Right cardiac atrium (tissue), 5 donors: ENCODE measurements at places on chromosomes 13 and 19.

DNA sequence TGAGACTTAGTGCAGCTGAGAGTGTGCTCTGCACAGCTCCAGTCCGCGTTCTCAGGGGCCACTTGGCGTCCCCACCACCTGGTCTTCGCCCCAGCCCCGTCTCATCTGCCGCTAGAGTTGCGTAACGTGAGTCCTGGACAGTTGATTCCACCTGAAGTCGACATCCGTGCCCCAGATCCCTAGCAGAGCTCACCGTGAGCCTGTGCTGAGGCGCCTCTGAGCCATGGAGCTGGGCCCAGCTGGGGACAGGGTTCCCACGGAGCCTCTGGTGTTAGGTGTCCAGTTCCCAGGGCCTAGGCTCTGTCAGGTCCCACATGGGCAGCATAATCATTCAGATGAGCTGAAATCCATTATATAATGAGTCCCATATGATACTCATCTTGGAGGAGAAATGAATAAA is 147.1 kb upstream of the SOX1 start:
- DNase-seq: no peak

DNA sequence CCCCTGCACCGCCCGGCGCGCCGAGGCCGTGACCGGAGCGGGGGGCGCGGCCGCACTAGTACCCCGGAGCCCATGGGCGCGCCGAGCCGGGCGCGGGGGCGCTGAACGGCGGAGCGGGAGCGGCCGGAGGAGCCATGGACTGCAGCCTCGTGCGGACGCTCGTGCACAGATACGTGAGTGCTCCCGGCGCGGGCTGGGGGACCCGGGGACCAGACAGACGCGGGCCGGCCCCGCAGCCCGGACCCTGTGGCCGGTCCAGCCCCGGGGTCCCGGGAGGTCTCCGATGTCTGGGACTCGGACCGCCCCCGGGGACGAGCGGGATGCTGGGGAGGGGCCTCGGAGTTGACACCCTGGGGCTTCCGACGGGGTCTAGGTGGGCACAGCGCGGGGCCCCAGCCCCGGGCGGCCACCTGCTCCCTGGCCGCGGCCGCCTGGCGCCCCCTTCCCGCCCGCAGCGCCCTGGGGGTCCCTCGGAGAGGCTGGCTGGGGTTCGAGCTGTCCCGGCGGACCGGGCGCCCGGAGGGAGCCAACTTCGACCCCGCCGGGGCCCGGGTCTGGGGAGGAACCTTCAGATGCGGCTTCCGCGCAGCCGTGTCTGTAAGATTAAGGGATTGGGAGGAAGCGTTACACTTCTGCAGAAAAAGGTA is 568 bp downstream of the ATP11A start:
- peak; percentile 86 for DNase-seq

GRCh38 chr13:93079294-93079693 is 147.3 kb upstream of the GPC6 start:
- no peak for DNase-seq

DNA sequence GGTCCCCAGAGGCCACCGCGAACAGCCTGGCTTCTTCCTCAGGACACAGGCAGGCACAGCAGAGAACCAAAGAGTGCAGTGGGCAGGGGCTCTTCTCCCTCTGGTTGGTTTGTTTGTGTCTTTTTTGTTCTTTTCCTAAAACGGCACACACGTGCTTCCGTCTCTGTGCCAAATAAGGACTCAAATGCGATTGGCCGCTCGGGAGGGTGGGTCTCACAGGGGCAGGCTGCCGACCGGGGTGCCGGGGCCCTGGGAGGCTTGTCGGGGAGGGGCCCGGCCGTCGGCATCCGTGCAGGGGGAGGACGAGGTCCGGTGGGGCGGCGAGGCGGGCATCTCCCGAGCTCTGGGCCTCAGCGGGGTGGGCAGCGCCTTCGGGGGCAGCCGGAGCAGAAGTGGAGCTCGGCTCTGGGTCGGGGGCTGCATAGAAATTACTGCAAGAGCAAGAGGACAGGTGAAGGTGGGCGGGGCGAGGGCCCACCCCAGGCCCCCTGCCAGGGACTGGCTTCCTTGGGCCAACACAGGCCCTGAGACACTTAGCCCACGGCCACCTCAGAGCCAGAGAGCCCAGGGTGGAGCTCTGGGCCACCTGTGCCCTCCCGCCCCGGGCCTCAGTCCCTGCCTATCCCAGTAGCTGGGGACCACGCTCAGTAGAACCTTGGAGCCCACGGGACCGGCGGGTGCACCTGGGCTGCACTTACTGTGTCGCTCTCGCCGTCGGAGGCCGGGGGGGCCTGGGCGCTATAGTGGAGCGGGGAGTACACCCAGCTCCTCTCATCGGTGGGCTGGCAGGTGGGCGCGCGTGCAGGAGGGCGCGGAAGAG is 6.4 kb upstream of the CACTIN start:
- DNase-seq: no peak

GRCh38 chr13:112521073-112521685 is 66.8 kb downstream of the TUBGCP3 start:
- no peak for DNase-seq

GRCh38 chr13:112686364-112686763 is 3.5 kb upstream of the ATP11A start:
- DNase-seq: no peak

- DNase-seq: peak; percentile 96
These were observed at the start of gene ZNF433 for GRCh38 chr19:12035220-12036172. Gene ZNF433 (minus strand): TSS chr19:12035679. CDS start chr19:12035539, 140 bp downstream.

DNA sequence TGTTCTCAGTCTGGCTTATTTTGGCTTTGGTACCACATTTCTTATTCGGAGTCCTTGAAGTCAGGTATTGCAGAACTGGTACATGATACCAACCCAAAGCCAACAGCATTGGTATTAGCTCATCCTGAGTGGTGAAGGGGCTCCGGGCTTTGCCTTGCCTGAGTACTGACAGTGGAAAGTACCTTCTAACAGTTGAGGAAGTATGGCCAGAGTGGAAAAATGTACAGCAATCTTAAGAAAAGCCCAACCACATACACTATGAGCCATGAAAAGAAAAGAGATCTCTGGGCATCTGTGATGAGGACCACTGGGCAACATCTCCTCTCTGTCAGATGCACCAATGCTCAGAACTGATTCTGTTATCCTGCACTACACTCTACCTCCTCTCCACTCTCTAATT is 8.3 kb downstream of the LCP1 start:
- no peak for DNase-seq

GRCh38 chr19:53311044-53311443 is 22.5 kb upstream of the ZNF845 start:
- DNase-seq: no peak

DNA sequence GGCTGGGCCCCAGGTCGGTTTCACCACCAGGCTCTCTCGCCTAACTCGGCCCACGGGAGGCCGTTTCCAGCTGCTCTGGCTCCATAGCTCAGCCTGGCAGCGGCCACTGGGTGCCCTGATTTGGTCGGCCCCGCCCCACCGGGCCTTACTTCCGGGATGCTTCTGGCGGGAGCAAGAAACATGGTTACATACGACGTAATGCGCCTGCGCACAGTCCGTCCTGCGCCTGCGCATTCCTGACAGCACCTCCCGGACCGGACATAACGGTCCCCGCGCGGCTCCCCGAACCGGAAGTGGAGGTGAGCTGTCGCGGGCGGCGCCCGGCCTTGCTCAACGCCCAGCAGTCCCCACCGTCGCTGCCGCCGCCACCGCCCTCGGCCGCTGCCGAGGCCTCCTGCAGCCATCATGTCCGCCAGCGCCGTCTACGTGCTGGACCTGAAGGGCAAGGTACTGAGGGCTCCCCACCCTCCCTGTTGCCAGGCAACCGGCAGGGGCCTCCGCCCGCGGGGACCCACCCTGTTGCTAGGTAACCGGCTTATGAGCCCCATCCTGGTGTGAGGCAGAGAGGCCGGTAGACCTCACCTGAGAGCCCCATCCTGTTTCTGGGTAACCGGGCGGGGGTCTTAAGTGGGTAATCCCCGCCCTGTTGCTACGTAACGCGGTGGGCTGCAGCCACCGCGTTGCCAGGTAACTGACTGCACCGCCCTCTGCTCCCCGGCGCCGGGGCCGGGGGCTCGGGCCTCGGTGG is at the start of gene AP1M1:
TSS of gene AP1M1 (plus strand) at position 290 of the 748 bp plus-strand sequence. CDS start at position 406, 116 bp downstream.
- peak; percentile 100 for DNase-seq
